ENCODE measurements at places on chromosomes 2 and 18.
A peak's percentile ranks its signal among the peaks of the same experiment; 100 is the strongest.

GRCh38 chr2:84741182-84741822 lies 139.6 kb downstream of the TRABD2A start:
- peak; percentile 75 for DNase-seq

- DNase-seq = no peak
Measured at GRCh38 chr2:230317366-230317765, 9.6 kb upstream of the SP140L start.

GRCh38 chr2:143399631-143400069 lies 270.4 kb downstream of the ARHGAP15 start:
- DNase-seq = no peak

DNA sequence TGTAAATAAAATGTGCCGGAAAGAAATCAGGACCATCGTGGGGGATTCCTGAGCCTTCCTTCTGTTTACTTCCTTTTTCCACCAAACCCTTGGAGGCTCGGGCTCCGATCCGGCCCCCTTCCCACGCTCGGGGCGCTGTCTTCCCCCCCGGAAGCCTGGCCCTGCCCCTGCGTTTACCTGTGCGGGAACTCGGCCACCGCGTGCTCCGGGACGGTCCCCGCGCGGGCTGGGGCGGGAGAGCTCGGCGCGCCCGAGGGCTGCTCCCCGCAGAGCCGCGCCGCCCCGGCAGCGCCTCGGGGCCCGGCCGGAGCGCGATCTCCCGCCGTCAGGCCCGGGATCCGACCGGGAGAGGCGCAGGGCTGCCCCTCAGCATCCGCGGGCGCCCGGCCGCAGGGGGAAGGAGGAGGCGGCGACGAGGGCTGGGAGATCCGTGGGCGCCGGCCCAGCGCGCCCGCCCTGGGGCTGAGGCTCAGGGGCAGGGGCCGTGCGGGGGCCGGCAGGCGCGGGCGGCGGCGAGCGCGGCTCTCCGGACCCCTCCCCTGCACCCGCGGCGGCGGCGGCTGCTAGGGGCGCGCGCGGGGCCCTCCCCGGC lies 435 bp downstream of the ADCY3 start:
- peak; percentile 34 for DNase-seq

DNA sequence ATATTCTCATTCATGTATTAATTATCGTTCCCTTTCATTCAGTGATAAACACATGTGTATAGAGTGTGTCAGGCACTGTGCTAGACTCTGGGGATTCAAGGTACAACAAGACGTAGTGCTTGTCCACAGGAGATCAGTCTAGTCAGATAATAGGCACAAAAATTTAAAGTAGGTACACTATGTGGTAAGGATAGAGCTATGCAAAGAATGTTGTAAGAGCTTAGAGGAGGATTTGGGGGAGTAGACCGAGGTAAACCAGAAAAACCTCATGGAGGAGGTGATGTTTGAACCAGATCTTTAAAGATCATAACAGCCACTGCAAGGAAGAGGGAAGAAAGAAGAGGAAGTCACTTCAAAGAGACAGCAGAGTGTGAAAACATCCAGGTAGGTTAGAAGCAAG lies 256.9 kb upstream of the DDX18 start:
- no peak for DNase-seq

GRCh38 chr18:63245600-63245999 lies 74.0 kb downstream of the BCL2 start:
- DNase-seq = no peak

GRCh38 chr2:103809415-103809814 lies 1044.5 kb upstream of the POU3F3 start:
- no peak for DNase-seq
